ENCODE measurements at places on chromosomes 13 and 19. TPM values are rescaled to one million over a fixed set of nuclear protein-coding genes. Genes with fewer than 3 reads are reported as not detected.
A peak's percentile ranks its signal among the peaks of the same experiment; 100 is the strongest.

DNA sequence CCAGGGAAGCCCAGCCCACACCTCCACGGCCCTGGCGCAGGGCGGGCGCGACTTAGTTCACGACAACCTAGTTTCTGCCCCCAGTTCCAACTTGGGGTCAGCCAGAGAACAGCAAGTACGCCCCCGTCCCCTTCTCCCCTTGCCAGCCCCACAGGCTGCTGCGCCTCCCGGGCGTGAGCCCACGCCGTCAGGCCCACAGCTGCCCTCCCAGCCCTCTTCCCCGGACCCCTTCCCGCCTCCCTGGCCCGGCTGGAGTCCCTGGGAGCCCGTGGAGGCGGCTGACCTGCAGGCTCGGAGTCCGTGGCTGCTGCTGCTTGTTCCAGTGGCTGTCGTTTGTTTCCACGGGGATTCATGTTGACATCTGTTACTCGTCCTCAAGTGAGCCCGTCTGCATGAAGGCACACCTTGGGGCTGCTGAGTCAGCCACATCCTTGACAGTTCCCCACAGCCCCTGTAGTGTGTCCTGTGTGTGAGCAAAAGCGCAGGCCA lies 86.0 kb downstream of the ATP11A start:
- DNase-seq, result no peak

- DNase-seq, result no peak
These were observed 6.7 kb upstream of the ERFL start for GRCh38 chr19:41934849-41935374.

GRCh38 chr13:69035771-69036170 lies 1071.9 kb upstream of the ATXN8OS start:
- DNase-seq, result no peak

DNA sequence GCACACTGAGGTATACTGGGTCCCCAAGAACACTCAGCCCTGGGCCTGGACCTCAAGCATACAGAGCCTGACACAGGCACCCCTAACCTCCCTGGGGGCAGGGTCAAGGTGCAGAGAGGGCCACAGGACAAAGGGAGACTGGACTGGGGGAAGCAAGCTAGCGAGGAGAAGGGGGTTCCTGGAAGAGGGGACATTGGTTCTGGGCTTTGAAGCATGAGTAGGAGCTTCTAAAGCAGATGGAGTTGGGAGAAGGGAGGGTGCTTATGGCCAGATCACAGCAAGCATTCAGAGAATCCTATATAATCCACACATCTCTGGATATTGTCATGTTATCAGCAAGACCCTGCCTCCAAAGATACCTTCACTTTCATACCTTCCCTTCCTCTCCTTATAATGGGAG lies 3.2 kb downstream of the CIB3 start:
- DNase-seq, result no peak

DNA sequence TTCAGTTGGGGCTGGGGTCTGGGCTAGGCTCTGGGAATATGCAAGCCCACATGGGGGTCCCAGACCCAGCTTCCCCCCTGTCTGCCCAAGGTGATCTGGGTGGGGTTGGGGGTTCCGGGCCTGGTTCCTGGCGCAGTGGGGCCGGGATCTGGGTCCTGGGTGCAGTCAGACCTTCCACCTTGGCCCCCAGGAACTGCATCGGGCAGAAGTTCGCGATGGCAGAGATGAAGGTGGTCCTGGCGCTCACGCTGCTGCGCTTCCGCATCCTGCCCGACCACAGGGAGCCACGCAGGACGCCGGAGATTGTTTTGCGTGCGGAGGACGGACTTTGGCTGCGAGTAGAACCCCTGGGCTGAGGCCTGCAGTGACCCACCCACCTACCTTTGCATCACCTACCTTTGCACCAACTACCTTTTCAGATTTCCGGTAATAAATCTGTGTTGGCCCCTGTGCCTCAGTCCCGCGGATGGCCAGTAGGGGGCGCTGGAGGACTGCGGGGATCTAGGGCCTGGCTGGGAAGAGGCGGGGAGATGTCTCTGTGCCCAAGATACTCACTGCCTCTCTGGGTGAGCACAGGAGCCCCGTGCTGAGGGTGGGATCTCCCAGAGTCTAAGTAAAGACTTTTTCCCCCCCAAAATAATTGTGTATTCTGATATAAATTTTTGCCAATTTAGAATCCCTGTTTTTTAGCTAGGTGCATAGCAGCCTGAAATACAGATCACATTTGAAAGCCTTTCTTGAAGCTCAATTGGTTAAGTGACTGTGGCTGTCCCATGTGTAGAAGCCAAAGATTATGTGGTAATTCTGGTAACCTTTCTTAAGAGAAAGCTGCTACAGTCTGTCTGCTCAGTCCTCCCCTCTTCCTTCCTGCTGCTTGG lies 11.5 kb upstream of the CYP4F3 start:
- peak; percentile 3 for DNase-seq

DNA sequence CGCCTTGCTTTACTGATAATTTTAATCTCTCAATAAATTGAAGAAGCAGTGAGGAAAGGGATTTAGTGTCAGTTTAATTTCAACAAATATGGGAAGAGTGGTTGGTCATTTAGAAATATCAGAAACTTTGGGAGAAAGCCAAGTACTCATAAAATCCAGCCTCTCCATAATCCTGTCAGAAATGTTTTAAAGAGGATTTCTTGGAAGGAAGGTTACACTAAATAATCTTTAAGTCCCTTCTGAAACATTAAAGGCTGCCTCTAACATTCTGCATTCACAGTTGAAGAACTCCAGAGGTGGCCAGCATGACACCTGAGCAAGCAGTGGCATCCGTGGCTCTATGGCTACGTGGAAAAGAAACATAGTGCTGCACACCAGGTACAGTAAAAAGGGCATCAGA lies 378.5 kb downstream of the ENOX1 start:
- no peak for DNase-seq

GRCh38 chr19:35000647-35001501 lies 751 bp downstream of the GRAMD1A start:
- peak; percentile 45 for DNase-seq

The PSG5 gene
- total RNA-seq, result not detected

The VSIG10L gene
- total RNA-seq, result 2.3 TPM

The NMRK2 gene
- 3.6 TPM for total RNA-seq

The ZNF724 gene
- total RNA-seq, result 6.4 TPM
